ENCODE measurements at places on chromosomes 4 and X.

DNA sequence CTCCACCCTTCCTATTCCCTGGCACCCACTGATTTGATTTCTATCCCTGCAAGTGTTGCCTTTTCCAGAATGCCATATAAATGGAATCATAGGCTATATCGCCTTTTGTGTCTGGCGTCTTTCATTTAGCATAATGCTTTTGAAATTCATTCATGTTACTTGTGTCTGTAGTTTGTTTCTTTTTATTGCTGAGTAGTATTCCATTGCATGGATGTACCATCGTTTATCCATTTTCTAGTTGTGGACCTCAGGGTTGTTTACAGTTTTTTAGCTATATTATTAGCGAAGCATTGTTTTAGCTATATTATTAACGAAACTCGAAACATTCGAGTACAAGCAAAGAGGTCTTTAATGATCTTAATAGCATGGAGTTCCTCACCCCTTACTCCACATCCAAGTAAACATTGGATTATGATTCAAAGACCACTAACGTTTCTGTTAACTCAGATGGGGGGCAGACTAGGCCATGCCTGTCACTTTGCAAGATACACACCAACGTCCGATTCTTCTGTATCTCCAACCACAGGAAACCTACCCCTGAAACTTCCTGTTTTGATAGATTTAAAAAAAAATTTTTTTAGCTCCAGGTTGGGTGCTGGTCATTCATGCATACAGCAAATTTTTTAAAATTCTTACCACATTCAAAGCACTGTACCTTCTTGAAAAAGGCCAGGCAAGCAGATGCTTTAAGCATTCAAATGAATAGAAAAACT lies 1.1 kb downstream of the DCK start:
- no peak for DNase-seq

GRCh38 chr4:68732653-68733466 lies 62.4 kb upstream of the UGT2B15 start:
- no peak for DNase-seq

- no peak for DNase-seq
These were observed 353.3 kb downstream of the OPHN1 start for GRCh38 chrX:68079961-68080360.

- no peak for DNase-seq
These were observed 24.5 kb downstream of the RAP1GDS1 start for GRCh38 chr4:98285676-98286075.

DNA sequence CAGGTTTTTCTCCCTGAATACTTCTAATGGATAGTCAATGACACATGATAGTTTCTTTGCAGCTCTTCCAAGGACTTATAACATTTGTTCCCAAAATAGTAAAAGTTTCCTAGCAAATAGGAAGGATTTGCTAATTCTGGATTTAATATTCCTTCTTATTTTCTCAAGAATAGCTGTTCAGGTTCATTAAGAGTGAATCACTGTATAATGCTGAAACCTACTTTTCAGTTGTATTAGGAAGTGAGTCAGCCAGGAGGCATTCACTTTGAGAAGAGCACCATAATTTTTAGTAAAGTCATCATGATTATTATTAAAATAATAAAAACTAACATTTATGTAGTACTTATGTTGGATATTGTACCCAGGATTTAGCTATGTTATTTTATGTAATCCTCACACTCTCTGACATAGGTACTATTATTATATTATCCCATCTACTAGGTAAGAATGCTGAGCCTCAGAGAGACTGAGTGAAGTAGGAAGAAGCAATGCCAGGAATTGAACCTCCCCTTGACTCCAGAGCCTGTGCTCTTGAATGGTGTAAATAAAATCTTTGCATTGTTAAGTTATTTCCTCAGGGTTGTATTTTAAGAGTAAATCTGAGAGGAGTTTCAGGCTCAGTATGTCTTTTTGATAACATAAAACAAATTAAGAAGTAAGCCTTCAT lies 114.8 kb downstream of the REELD1 start:
- DNase-seq = no peak

DNA sequence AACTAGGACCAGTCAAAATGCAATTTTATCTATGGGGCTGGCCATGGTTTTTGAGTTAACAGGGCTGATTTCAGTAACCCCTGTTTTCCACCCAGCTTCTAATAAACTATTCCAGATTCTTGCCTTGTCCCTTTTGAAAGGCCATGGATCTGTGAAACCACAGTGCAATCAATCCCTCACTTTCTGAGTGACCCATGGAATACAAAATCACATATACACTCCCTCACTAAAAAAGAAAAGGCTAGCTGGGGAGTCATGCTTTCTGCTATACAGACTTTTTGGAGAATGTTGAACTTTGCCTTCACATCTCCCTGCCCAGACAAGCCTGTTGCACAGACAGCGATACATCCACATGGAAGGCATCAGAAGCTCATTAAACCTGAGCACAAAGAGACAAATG lies 47.9 kb downstream of the MAD2L1 start:
- DNase-seq = no peak

DNA sequence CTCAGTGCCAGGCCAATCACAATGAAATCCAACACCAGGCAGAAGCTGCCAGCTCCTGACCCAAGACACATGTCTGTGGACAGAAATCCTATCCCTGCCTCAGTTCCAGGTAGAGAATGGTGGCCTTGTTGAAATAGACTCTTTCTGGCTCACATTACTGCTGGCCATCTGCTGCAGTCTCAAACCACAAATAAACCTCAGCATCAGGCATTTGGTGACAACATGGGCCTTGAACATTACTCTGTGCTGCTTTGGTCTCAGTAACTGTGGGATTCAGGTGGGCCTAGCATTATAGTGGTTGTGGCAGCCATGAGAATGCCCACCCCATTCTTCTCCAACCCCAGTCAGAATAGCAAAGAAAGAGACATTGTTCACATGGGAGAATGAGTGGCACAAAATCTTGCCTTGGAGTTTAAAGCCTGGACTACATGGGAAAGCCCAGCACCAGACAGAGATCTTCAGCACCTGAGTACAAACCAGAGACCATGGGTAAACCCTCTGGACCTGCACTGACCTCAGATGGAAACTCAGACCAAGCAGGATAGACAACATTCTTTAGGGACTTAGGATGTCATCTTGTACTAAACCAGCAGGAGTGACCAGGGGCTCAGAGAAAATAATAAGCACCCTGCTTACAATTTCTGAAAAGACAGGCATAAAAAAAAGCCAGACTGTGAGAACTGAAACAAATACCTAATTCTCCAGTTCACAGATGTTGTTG lies 50.4 kb upstream of the TRAM1L1 start:
- DNase-seq = no peak

DNA sequence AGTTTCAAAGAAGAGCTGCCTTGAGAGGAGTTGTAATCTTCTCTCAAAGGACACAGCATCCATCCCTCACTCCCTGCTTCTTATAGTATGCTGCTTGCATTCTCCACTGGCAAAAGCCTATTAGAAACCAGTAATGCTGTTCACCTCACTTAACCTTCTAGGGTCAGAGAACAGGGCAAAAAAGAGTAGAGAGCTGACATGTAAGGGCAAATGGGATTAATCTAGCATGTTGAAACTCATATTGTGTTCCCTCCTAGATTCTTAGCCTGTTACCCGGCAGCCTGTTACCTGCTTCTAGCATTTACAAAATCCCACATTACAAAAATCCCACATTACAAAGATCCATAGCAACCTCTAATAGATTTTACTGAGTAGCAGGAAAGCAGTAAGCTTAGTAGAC lies 244.7 kb downstream of the SLC7A11 start:
- DNase-seq = no peak

DNA sequence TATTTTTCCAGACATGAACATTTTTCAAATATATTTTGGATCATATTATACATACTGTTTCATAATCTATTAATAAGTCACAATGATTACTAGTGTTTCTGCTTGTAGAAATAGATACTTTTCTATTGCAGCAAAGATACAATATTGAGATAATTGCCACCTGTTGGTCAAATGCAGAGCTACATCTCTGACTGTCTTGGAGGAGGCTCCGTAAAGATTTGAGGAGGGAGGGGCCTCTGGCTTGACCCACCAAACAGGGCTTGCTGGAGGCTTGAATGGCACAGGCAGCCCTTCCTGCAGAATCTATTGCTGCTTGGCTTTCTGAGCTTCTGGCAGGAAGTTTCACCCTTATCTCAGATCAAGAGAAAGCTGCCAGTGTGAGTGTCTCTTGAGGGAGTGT lies 99.3 kb upstream of the ARMCX2 start:
- DNase-seq = peak; percentile 10

GRCh38 chrX:3609810-3610209 lies 103.6 kb downstream of the PRKX start:
- DNase-seq = no peak

DNA sequence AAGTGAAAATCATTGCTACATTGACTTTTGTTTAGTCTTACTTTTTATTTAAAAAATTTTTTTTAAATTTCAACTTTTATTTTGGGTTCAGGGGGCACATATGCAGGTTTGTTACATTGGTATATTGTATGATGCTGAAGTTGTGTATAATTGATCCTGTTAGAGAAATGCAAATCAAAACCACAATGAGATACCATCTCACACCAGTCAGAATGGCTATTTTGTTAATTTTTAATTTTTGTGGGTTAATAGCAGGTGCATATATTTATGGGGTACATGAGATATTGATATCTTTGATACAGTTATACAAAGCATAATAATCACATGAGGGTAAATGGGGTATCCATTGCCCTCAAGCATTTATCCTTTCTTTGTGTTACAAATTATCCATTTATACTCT lies 34.1 kb downstream of the RBMX2 start:
- no peak for DNase-seq

DNA sequence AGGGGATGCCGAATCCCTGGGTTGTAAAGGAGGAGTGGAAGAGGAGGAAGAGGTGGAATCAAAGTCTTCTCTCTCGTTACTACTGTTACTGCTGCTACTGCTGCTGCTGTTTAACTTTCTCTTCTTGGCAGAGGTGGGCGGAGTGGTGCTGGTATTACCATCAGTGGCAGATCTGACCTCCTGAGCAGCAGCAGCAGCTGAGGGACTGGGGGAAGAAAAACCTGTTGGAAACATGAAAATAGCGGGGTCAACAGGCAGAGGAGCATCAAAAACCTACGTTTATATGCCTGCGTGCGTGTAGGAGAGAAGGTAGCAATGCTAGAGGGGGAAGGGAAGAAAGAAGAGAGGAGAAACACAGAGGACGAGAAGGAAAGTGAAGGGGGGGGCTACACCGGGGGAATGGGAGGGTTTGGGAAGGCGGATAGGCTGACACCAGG lies 339 bp downstream of the CUL4B start:
- DNase-seq = peak; percentile 7

- peak; percentile 9 for DNase-seq
These were observed 61.0 kb downstream of the HPRT1 start for GRCh38 chrX:134520860-134521390.

- DNase-seq = peak; percentile 11
These were observed 201.5 kb upstream of the FAM241A start for GRCh38 chr4:111943796-111944203.

DNA sequence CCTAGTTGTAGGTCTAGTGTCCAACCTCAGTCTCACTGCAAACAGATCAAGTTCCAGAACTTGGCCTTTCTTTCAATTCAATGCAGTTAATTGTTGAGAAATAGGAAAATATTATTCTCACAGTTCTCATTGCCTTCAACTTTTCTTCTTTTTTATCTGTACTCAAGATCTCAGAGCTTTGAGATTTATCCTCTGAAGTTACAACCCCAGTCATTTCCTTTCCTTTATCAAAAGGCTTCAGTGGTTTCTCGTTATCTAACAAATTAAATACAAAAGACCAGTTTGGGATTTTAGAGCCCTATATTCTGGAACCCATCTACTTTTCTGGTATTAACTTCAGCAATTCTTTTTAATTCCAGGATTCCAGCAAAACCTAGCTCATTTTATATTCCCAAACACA lies 130.2 kb downstream of the TMA16 start:
- no peak for DNase-seq

DNA sequence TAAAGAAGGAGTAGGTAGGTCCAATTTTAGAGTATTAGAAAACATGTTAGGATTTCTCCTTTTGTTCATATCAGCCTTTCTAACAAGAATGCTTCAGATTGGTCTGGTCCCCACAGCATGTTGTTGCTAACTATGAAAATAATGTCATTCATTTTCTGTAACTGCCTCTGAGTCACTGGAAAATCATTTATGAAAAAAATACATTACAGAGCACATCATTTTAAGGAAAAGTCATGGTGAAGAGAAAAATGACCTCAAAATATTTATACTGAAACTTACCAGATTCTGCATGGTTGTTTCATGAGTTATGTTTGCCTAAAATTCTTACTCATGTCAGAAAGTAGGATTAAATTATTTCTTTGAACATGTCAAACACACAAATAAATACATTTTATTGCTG lies 35.2 kb downstream of the DTHD1 start:
- DNase-seq = no peak

- no peak for DNase-seq
These were observed 65.6 kb downstream of the CDKL5 start for GRCh38 chrX:18490806-18491555.

DNA sequence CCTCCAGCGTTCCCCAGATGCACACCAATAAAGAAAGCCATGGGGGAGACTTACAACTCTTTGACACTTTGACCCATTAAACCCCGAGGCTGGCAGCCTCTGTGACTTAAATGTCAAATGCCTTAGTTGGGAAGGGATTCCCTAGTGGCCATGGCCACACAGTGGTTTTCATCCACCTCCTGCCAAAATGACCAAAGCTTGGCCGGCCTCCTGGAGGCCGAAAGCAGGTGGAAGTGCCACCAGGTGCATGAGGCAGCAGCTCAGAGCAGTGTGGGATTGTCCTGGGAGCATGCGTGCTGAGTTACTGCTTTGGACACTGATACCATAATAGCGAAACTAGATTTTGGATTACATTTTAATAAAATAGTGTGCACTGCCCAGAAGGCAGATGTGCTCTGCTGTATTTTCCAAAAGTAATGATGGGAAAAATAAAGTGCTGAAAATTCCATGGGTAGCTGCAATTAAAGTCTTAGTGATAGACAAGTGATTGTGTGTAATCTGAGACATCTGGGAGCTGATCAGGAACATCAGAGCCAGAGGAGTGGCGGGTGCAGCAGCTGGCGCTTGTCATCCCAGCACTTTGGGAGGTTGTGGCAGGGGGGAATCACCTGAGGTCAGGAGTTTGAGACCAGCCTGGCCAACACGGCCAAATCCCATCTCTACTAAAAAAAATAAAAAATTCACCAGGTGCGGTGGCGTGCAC lies 39.8 kb upstream of the TADA2B start:
- DNase-seq = no peak
